T-helper 2 cell (primary cell): ENCODE measurements at places on chromosomes 7 and 10.

DNA sequence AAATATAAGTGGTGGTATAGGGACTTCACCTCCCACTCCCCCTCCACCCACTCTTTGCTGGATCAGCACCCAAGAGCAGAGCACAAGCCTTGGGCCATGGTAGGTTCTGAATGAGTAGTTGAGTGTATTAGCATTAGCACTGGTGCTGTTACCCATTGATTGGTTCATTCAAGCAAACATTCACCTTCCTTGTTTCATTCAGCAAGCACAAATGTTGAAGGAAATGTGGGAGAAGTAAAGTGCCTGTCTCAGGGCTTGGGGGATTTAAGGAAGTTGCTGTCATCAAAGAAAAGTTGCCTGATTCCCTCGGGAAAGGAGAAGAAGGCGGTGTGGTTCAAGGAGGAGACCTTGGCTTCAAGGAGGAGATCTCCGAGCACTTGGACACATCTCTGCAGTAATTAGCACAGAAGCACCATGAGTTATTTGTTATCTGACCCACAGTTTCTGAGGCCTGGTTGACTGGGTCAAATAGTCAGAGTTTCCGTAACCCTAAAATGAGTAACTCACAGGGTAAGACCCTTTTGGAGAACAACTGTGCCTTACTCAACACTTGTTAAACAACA is 17.3 kb downstream of the IL2RA start:
- DNase-seq: no peak

DNA sequence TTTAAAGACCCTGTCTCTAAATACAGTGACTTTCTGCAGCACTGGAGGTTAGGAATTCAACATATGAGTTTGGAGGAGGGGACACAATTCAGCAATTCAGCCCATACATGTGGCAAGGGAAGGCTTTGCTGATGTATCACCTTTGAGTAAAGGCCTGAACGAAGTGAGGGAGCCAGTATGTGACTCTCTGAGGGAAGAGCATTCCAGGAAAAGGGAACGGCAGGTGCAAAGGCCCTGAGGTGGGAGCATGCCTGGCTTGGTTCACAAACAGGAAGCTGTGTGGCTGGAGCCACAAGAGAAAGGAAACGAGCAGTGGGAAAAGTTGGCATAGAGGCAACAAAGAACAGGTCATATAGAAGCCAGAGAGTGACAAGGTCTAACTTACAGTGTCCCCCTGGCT is 72.9 kb downstream of the MTPN start:
- no peak for DNase-seq

- DNase-seq: no peak
These were observed 43.1 kb downstream of the AMZ1 start for GRCh38 chr7:2730846-2731770.

DNA sequence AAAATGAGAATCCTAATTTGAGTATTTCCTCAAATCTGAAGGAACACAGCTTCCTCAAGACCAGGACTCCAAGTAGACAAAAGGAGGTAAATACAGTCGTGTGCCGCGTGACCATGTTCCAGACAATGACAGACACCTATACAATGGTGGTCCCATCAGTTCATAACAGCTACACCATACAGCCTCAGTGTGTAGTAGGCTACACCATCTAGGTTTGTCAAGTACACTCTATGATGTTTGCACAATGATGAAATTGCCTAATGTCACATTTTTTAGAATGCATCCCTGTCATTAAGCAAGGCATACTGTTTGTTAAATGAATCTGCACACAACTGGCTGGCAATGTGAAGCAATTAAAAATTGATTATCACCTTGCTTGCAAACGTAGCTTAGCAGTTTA is 107.9 kb downstream of the PROSER2 start:
- DNase-seq: no peak

DNA sequence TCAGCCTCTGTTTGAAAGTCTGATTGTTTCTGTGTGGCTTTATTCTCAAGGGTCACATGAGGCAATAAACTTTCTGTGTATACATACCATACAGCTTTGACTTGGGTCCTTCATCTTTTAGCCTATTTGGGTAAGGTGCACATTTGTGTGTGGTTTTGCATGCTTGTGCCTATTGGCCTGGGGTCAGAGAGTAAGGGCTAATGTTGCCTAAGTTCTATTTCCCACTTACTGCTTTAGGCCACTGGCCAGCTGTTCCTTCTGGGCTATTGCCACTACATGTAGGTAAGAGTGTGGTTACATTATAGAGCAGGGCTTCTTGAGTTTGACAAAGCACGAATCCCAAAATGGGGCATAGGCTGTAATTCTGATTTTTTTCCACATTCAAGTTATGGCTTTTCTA is 21.8 kb downstream of the BBIP1 start:
- no peak for DNase-seq

DNA sequence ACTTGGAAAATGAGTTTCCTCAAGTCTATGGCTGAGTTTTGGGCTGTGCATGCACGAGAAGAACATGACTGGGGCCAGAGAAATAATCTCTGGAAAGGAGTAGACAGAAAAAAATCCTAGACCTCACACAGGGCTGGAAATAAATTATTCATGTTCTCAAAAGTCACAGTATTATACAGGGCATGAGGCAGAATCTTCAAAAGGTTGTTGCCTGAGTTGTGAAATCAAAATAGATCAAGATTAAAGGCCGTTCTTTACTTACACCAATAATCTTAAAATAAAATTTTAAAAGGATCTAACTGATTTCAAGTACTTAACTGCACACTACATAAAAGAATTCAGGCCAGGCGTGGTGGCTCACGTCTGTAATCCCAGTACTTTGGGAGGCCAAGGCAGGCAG is 14.1 kb upstream of the CREM start:
- no peak for DNase-seq

DNA sequence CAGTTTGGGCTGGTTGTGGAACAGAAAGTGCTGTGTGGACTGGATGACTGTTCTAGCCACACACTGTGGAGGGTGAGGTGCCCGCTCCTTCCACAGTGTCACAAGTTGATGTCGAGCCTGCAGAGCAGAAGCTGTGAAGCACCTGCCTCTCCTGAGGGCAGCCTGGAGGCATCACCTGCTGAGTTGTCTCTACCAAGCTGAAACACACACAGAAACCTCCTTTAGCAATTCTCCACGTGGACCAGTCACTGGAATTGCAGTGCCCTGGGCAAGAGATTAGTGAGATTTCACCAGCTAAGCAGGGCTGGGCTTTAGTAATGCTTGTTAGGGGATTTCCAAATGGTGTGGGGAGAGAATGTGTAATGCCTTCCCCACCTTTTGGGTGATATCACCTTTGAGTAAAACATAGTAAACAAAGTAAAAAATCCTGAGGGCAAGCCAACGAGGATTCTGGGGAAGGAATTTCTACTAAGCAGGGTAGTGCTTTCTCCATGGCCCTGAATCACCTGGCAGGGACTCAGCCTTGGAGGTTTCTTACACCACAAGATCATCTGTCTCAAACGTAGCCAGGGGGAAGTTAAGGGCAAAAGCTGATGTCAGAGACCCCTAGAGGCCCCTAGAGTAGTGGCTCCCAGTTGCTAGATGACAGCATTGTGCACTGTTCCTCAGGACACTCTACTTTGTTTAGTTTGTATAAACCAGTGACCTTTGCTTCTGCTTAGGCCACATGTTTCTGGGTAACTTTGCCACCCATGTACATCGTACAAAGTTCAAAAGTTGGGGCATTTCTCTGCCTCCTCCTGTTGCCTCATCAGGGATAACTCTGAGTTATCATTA is 233.1 kb upstream of the IGFBP3 start:
- no peak for DNase-seq

DNA sequence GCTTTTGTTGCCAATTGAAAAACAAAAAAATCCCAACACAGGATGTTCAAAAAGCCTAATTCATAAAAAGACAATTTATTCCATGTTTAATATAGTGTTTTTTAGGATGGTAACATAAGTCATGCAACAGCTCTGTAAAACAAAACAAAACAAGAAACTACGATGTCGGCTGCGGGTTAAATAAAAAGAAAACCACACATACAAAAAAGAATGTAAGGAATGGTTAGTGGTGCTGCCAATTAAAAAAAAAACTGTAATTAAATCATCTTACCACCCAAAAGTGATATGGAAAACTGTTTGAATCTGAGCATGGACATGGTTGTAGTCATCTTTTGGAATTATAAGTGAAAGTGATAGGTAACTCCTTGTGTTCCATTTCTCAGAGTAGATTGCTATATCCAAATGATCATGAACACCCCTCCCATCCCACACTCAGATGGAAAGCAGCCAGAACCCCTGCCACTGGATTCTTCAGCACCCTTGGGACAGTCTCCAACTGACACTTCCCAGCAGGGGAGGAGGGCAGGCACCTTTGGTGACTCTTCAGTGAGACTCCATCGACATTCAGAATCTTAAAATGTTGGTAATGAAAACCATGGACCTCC is 14.3 kb upstream of the DAGLB start:
- no peak for DNase-seq

GRCh38 chr10:21499701-21500577 is 25.5 kb downstream of the SKIDA1 start:
- no peak for DNase-seq

GRCh38 chr7:151508991-151509390 is 10.7 kb downstream of the RHEB start:
- DNase-seq: no peak

- DNase-seq: no peak
These were observed 58.4 kb upstream of the MACROH2A2 start for GRCh38 chr10:69994262-69994661.

DNA sequence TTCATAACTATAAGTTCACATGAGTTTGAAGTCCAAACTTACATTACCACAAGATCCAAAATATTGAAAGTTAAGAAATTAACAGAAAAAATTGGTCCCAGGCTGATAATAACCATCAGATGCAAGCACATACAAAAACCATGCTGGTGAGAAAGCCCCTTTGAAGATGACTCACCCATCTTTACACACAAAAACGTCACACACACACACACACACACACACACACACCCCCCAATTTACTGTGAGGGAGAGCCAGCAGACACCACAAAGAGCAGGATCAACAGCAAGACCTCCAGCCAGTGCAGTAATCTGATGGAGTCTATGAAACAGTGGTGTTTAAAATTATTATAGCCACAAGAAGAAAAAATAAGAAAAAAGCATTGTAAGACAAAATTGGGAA is 50.1 kb upstream of the DRGX start:
- DNase-seq: no peak

DNA sequence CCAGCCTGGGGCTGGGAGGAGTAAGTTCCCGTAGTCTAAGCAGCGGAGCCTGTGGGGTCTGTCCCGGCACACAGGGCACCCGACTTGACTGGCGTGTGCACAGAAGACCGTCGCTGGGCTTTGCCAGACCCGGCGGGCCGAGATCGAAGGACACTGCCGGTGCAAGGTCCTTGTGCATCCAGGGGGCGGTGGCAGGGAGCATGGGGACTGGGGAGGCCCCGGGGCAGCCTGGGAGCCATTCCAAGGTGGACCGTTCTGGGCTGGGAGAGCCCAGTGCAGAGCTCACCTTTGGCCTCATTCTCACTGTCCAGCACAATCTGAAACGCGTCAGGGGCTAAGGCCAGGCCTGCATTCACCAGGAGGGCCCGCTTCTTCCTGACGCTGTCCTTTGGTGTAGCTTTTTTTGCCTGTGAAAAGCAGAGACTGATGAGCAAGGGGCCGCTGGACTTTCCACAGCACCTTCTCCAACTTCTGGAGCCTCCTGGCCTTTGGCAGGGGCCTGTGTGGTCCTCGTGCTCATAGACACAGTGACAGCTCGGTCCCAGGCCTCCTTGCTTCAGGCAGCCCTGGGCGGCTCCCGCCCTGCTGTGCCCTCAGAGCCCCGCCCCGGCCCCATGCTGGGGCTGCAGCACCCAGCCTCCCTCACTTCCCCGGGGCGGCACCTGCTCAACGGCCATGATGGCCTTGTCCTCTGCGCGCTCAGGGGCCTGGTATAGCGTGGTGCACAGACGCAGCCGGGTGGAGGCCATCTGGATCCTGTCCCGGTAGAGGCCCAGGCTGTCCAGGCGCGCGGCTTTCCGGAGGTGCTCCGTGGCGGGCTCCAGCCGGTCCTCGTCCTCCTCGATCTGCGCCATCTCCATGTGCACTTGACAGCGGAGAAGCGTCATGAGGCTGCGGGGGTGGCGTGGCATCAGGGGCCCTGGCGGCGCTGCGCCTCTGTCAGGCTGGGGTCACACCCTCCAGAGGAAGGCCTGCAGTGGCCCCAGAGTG is 20.3 kb downstream of the CFAP46 start:
- DNase-seq: no peak

DNA sequence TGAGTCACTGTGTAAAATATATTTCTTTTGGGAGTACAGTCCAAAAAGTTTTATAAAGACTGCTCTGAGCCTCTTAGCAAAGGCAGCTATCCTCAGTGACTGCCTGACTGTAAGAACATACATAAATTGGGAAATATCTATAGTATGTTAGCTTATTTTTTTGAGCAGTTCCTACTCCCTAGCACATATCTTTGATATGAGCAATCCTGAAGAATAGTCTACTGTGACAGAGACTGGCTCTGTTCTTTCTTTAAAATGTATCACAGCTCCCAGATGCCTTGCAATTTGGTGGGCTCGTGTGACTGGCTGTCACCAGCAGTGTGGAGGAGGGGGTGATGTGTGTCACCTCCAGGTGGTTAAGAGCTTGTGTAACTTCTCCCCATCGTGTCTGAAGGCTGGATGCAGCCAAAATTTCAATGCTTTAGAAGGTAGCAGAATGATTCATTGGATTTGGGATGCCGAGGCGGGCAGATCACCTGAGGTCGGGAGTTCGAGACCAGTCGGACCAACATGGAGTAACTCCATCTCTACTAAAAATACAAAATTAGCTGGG is 47.9 kb downstream of the MTERF1 start:
- no peak for DNase-seq

- no peak for DNase-seq
These were observed 11.6 kb upstream of the MNX1 start for GRCh38 chr7:157021871-157022680.

DNA sequence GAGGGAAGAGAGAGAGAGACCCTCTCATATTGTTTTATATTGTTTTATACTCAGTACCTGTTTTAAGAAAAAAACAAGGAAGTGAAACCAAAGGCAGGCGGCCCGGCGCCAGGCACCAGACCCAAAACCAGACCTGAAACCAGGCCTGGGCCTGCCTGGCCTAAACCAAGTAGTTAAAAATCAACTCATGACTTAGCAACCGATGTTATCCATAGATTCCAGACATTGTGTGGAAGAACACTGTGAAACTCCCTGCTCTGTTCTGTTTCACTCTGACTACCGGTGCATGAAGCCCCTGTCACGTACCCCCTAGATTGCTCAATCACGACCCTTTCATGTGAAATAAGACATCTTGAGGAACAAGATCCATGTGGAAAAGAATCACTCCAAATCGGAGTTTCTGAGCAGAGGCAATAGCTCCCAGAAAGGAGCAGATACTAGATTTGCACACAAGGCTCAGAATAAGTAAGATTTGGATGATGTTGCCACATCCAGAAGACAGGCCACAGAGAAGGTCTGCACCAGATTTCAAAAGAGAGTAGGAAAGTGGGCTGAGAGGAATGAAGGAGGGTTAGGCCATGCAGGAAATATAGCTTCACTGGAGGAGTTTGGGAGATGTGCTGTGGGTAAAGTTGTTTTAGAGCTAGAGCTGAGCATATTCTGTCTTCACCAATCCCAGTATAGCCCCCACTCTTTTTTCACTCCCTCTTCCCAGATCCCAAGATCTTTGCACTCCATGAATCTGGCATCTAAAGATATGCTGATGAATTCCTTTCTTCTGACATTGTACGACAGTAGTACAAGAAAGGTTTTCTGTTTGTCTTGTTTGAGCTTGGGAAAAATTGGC is 8.8 kb upstream of the ZNF248 start:
- DNase-seq: no peak

GRCh38 chr10:128275388-128276177 is 149.4 kb upstream of the MKI67 start:
- DNase-seq: no peak
